ENCODE measurements at places on chromosomes 1 and 21.

- no peak for DNase-seq
Measured at GRCh38 chr21:32239551-32239950, 39.3 kb downstream of the MIS18A start.

GRCh38 chr1:18641005-18641941 lies 10.6 kb downstream of the PAX7 start:
- no peak for DNase-seq

GRCh38 chr1:58769809-58770320 lies 14.0 kb downstream of the JUN start:
- DNase-seq, result no peak

DNA sequence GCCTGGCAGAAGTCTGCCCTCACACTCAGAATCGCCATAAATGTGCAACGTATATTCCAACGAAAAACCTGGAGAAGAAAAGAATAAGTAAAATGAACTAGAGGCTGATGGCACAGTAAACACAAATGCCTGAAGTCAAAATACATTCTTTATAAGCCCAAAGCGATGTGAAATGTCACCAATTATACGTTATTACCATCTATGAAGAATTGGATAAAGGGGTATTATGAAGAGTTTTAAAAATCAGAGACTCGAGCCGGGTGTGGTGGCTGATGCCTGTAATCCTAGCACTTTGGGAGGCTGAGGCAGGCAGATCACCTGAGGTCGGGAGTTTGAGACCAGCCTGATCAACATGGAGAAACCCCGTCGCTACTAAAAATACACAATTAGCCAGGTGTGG lies 18.6 kb downstream of the PTP4A2 start:
- no peak for DNase-seq

DNA sequence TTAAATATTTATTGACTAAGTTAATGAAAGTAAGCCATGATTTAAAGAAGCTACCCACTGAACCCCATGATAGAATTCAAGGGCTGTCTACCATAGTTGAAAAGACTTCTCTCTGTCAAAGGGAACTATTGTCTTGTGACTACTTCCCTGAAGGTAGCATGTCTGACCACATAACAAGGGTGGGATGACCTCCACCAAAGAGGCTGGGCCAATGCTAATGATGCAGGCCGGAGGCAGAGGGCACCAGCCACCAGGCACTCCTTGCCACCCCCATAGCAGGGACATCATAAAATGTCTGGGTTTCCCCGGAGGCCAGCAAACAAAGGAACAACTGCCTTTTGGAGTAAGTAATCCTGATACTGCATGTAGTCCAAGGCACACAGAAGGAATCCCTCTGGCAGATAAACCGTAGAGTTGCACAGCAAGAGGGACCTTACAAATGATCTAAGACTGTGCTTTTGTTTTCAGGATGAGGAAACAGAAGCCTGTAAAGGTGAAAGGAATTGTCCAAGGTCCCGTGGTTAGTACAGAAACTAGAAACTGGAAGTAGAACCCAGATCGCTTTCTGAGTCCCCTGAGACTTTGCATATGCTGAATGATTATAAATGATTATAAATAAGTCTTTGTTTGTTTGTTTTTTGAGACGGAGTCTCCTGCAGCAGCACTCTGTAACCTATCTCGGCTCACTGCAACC lies 33.5 kb upstream of the ITPKB start:
- no peak for DNase-seq

DNA sequence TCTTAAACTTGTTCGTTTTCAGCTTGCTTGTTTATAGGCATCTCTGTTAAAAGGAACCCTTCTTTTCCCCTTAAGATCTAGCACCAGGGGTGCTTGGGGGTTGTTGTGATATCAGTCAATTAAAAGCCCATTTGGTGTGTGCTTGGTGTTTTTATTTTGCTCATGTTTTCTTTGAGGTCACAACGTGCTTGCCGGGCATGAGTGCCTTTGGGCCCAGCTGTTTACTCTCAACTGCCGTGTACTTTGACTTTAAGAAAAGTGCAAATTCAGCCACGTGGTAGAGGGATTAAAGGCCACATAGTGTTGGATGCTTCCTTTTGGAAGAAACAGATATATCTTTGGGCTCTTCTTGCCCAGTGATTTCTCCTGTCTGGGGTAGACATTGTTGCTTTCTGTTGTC lies 10.5 kb downstream of the ARID1A start:
- no peak for DNase-seq

DNA sequence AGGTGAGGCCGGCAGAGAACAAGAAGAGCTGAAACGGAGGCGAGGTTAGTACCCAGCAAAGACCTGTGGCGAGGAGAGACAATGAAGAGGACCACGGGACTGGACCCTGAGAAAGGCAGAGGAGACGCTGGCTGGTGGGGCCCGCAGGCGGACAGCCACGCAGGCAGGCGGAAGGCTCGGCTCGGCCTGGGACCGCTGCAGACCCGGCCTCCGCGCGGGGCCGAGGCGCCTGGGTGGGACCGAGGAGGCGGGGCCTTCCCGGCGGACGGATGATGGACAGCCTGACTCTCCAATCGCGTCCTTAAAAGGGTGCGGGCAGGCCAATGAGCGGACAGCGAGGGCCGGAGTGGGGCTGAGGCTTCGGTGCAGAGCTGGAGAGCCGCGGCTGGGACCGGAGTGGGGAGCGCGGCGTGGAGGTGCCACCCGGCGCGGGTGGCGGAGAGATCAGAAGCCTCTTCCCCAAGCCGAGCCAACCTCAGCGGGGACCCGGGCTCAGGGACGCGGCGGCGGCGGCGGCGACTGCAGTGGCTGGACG lies at the start of gene MPZL1:
Gene MPZL1, plus strand, starts transcription at position 366 of the 535 bp plus-strand sequence. CDS start 170 bp downstream, outside the sequence.
- DNase-seq, result peak; percentile 93
